ENCODE measurements at places on chromosomes 5 and 9.

DNA sequence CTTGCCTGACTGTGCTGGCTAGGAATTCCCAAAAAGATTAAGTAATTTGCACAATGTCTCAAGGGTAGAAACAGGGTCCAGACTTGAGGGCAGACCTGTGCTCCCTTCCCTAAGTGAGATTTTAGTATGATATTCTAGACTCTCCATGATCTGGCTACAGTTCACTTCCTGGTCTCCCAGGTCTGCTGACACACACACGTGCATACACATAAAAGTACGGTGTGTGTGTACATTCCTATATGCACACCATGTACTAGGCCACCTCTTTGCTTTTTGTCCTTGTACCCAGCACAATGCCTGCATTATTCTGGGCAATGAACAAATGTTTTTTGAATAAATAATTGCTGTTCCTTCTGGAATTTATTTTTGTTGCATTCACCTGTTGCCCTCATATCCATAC lies 83.7 kb downstream of the SH3RF2 start:
- no peak for DNase-seq

- no peak for DNase-seq
Observed at GRCh38 chr5:66134407-66134861, 9.7 kb upstream of the SREK1 start.

GRCh38 chr9:81490605-81491331 lies 198.6 kb downstream of the TLE1 start:
- DNase-seq = no peak

DNA sequence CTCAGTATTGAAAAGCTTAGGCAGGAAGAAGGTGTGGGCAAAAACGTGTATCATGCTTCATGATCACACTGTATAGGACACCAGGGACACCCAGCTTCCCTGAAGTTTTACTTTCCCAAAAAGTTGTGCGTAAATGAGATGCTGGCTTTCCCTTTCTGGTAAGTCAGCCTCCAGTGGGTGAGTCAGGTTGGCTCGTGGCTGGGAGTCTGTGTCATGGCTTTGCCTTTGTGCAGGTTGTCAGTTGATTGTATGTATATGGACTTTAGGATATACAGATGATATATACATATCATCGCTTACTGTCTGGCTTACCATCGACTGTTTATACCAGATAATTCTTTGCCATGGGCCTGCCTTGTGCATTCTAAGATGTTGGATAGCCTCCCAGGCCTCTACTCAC lies 34.2 kb downstream of the ADRB2 start:
- no peak for DNase-seq
